ENCODE measurements at places on chromosomes 11 and 22.

DNA sequence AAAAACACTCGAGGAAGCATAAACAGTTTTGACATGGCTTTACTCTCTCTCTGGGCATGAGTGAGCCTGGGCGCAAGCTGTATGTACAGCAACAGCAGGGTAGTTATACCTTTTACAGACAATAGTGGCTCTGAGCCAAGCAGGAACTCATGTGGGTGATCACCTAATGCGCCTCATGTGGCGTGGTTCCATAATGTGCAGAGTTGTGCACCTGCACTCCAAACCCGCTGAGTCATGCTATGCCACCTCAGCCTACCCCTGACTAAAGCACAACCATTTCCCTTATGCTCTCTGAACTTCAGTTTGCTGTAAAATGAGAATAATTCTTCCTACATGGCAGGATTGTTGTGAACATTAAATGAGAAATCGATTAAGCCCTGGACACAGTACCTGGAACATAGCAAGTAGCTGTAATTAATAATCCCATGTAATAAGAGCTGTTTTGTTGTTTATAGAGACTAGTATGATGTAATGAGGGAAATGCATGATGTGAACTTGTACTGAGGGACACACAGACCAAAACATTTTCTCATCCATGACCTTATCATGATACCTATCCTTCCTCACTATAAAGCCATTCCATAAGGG, 71.6 kb downstream of the CCDC34 start:
- no peak for DNase-seq

DNA sequence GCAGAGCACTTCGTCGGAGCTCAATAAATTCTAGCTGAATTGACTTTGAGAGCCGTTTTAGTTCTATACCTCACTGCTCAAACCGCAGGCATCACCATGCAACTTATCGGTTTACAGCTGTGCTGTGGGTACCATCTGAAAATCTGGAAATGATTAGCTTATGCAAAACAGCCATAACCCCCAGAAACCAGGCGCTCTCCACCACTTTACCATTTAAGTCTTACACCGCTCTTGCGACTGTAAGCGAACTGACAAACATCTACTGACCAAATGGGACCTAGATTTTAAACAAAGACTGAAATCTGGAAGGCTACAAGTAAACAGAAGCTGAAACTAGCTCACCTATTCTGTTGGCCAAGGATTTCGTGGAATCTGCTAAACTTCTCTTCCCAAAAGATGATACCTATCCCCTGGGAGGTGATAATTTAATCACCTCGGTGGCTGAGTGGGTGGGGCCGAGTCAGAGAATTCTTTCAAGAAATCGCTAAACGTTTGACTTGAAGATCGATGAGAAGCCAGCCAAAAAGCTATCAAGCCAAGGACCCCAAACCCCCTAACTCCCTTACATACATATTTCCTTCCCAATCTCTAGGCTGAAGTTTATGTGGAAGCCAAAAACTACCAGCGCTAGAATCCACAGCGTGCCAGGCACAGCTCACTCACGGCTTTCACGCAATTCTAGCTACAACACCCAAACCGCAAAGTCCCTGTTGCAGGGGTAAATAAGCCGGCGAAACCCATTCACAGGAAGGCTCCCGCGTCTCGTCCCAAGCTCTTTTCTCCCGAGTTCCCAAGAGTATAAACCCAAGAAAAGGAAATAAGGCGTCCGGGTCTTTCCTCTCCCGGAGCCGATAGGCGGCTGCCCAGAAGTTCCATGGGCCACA, 644 bp downstream of the SPTY2D1 start:
- DNase-seq = no peak

DNA sequence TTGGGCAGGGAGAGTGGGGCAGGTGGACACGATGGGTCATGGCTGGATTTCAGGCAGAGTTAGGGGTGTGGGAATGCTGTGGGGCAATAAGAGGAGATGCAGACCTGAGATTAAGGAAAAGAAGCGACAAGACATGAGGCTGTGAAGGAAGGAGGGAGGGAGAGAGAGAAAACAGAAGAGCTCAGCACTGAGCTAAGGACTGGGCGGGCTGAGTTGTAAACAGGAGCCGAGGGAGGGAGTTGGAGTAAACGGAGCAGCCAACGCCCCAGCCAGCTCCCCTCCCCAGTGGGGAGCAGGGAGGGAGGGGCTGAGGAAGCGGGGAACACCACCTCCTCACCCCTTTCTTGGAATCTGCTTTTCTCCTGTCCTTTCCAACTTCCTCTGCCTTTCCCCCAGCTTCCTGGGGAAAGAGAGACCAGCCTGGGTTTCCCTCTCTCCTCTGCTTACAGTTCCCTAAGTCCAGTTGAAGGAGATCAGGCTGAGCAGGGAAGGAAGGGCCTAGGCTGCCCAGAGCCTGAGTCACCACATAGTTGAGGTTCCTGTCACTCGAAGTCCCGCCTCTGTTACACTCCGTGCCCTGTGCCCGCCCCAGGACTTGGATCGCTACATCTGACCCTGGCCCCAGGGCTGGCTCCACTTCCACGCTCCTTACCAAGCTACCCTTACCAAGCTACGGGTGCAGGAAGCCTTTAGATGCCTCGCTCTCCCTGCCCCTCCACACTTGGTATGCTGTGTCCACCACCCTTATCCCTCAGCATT, 6.7 kb upstream of the AHNAK start:
- DNase-seq = peak; percentile 91

DNA sequence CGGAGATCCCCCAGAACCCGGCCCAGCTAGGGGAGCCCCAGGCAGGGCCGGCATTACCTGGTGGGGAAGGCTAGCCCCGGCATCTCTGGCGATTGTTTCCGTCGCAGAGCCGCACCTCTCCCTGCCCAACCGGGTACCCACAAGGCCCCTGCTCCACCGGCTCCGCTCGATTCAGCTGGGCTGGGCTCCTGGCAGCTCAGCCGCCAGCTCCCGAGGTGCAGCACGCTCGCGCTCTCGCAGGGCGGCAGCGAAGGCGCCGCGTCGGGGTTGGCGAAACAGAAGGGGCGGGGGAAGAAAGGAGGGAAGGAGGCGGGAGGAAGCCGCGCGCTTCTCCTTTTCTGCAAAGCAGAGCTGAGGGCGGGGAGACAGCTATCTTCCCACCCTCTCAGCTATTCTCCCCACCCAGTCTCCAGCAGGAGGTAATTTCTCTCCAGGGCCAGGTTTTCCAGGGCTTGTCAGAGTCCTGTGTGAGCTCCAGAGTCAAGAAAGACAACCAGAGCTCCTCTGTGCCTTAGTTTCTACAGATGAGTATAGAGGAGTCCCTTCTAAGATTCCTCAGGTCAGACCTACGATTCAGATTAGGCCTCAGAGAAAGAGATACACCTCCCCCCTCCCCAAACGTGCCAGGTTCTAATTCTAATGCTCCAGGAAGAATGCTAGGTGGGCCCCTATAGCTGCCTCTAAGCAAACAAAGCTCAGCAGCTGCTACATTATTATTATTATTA, 62.0 kb downstream of the PAK1 start:
- no peak for DNase-seq

- no peak for DNase-seq
These were observed 3.1 kb downstream of the TNKS1BP1 start for GRCh38 chr11:57321388-57322255.

GRCh38 chr11:128890543-128891368, at the start of gene KCNJ5:
Gene KCNJ5, plus strand, starts transcription at chr11:128891356. Its CDS starts 19,918 bp downstream, at chr11:128911274.
- no peak for DNase-seq

- DNase-seq = no peak
These were observed 72.1 kb downstream of the ZC3H12C start for GRCh38 chr11:110165039-110165925.

DNA sequence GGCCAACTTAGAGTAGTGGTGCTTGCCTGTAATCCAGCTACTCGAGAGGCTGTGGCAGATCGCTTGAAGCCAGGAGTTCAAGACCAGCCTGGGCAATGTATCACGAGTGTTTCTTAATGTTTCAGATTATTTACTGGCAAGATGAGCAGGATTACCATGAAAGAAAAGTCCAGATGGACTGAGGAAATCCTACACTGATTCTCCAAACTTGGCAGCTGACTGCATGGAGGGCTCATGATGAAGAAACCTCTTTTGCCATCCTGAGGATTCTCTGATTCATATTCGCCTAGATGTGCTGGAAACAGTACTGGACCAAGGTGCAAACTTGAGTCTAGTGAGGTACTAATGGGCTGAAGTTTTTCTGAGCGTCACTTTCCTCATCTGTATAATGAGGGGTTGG, 2.8 kb upstream of the SIDT2 start:
- DNase-seq = no peak

DNA sequence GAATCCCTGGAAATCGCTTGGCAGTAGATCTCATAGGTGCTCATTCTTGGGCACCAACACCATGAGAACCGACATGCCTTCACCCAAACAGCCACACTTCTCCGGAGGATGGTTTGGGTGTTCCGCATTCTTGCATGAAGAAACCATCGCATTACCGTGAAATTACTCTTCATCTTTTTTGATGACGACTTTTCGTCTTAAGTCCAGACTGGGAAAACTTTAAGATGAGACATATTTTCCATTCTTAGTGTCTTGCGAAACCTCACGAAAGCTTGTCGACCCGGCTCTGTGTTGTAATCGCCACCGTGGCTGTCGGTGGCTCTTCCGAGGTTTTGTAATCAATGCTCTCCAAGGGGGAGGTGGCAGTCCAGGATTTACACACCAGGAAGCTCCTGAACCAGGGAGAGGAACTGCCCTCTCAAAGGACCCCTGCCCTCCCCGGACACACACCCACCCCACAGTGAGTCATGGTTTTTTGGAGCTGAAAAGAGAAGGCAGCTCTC, 1.7 kb downstream of the TOM1 start:
- DNase-seq = no peak

Measured in glomerular endothelial cell (primary cell).